Erythroblast (primary cell): ENCODE measurements at places on chromosomes 11 and 22.

- no peak for DNase-seq
These were observed 11.9 kb downstream of the TTLL1 start for GRCh38 chr22:43077121-43077877.

GRCh38 chr11:35088676-35089075 is 50.3 kb upstream of the CD44 start:
- no peak for DNase-seq

GRCh38 chr11:83363312-83363711 is 77.1 kb upstream of the CCDC90B start:
- DNase-seq = no peak

DNA sequence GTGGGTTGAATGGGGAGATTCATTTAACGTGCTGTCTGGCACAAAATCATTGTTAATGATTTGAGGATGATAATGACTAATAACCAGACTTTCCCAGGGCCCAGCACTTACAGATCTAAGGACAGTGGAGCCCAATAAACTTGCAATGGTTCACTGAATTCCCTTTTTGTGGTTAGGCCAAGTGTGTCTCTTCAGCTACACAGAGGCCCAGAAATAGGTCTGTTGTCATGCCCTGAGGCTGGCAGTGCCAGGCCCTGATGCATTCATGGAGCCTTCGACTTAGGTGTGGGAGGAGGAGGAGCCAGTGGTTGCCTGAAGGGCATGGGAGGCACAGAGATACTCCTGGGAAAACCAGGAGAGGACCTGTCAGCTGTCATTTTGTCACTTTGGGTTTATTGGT is 56.1 kb downstream of the KIAA1671 start:
- no peak for DNase-seq

- DNase-seq = no peak
These were observed 43.6 kb downstream of the SYN3 start for GRCh38 chr22:33014621-33015020.

DNA sequence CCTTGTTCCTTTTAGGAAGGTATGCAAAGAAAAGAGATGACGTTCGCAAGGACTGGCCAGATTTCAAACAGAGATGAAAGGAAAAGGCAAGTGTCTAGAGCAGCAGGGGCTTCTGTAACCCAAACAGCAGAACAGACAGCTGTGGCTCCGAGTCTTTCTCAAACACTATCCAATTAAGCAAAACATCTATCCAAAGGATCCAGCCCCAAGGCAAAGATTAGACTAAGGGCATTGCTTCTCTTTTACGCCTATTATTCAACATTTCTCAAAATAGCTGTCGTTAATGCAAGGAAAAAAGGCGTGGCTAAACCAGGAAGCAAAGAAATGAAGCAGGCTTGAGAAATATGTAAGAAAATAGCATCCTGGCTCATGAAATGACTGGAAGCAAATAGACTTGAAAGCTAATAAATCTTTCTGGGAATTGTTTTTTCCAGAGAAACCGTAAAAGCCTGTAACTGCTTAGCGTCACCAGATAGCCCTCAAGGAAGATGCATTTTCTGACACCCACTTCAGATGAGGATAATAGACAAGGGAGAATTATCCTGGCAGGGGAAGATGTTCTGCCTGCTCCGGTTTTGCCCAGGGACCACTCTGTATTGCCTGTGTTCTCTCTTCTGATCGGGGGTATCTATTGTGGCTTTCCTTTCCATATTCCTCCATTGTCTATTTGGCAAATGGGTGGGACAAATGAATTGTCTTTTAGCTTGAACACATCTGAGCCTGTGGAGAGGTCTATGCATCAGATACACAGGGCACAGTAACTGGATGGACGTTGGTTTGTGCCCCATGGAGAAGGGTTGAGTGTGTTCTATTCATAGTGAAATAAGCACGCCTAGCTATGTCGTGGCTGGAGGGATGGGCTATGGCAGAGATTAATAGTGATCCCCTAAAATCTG is 20.2 kb downstream of the C11orf96 start:
- no peak for DNase-seq

DNA sequence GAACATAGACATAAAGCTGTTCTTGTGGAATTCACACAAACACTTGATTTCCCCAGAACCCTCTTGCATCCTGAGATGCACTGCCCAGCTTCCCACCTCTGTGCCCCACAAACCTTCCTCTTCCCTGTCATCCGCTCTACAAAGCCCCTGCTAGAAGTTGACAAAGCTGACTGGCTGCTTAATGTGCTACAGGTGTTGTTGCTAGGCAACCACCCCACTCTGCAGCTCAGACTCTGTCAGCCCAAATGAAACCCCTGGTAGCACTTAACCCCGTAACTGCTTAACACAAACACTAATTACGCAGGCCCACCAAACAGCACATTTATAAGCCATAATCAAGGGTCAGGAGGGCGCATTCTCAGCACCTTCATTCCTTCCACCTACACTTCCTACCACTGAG is 172.0 kb upstream of the CADM1 start:
- DNase-seq = no peak

GRCh38 chr22:38843201-38843656 is 599 bp downstream of the NPTXR start:
- peak; percentile 47 for DNase-seq

- DNase-seq = peak; percentile 76
These were observed 7.5 kb upstream of the ST3GAL4 start for GRCh38 chr11:126347751-126348668.

DNA sequence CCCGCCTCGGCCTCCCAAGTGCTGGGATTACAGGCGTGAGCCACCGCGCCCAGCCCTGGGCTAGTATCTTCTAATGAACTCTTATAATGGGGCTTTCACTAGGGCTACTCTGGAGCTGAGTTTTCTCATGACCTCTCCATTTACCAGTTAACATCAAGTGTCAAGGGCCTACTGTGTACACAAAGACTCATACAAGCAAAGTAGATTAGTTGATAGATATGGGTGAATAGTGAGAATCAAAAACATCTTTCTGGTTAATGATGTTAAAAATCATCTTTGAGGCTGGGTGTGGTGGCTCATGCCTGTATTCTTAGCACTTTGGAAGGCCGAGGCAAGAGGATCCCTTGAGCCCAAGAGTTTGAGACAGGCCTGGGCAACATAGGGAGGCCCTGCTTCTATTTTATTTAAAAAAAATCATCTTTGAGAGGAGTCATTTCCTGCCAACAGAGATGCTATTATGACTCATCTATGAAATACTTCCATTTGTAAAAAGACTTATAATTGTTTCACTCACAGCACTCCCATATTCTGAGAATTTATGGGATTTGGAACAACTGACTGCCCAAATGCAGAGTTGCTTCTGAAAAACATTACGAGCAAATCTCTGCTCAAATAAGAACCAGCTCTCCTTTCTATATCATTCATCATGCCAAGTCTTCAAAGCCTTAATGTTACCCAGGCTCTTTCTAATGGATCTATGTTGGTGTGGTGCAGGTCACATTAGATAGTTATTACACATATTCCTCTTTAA is 57.0 kb downstream of the GDPD4 start:
- DNase-seq = no peak

GRCh38 chr11:82056450-82056849 is 677.2 kb downstream of the FAM181B start:
- DNase-seq = no peak

DNA sequence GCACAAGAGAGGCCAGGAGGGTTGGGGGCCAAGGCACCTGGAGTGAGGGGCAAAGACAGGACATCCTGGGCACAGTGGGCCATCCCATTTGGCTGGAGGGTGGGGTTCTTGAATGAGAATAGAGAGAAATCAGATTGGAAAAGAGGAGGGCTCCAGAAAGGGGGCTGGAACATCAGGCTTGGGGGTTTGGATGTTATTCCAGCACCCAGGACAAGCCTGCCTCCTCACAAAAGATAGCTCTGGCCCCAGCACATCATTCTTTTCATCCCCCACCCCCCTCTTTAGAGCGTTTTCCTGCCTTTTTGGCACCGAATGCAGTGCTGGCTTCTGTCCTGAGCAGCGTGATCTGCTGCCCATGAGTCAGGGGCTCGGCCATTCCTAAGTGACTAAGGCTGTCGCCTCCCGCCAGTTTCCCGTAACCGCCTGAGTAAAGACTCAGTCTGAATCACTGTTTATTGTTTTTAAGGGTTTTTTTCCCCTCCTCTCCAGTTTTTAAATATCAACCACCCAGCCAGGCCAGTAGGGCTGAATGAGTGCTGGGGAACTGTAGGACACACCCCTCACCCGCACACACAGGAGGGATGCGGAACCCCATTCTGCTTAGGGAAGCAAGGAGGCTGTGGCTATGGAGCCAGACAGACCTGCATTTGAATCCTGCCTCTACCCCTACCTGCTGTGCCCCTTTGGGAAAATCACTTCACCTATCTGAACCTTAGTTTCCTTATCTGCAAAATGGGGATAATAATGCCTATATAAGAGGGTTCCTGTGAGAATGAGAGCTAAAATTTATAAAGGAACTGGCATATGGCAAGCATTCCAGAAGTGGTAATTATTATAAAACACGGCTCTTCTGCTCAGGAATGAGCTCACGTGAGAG is 32.4 kb upstream of the NAV2 start:
- no peak for DNase-seq

DNA sequence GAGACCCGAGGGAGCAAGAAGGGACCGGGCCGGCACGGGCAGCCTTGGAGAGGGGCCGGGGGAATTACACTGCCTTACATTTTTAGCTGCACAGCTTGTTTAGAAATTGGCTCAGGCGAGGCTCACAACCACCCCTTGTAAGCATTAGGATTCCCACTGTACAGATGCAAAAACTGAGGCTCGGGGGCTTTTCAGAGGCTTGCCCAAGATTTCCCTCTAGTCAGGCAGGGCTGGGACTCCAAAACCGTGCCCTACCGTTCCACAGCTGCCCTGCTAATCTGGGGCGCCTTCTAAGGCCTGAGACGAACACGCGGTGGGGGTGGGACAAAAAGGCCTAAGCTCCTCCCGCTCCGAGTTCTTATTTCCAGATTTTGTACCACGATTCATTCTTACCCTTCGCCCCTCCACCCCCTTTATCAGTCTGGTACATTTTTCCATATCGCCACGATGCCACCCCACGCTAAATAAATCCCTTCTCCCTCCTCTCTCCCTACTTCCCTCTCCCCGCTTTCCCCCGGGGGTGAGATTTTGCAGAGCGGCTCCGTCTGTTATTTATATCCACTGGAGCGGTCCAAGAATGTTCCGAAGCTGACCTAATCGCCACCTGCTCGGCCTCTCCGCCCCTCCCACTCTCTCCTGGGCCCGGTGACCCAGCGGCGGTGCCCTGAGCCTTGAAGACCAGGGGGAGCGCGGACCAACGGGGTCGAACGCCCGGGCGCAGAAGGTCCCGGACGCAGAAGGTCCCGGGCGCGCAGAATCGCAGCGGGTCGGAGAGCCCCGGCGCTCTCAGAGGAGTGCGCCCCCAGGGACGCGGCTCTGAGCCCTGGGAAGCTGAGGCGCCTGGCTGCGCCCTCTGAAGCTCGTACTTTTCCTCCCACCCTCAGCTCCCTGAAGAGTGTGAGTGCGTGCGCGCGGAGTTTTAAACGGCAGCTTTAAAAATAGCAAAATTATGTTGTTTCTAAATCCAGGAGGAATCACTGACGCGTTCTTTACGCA is 764 bp upstream of the PACSIN3 start:
- DNase-seq = peak; percentile 28

DNA sequence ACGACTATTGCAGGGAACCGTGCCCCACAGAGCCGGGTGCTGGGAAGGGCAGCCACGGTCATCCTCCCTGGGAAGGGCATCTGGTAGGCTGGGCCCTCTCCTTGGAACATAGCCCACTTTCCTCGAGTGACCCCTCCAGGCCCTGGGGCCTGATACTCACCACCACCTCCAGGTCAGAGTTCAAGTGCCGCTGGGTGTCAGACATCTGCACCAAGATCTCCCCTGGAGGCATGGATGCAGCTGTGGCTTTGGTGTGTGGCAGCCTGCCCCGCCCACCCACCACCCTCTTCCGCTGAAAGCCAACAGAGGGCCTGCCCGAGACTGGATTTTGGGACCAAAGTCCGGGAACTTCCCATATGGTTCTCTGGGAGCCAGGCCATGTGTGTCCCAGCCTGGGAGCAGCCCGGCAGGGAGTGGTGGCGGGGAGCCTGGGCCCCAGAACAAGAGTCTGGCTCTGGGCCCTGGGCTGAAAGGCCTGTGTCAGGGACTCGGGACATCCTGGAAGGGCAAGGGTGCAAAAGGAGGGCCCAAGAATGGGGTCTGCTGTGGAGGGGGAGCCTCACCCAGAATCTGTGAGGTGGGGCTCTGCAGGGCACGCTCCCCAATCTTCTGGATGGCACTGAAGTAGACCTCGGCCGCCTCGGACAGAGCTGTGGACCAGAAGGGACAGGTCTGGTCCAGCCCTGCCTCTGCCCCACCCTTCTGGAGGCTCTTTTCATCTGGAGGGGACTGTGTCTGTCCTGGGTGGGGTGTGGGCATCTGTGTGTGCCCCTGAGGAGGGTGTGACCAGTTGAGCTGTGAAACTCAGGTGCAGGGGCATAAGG is 2.6 kb downstream of the BAIAP2L2 start:
- DNase-seq = no peak

DNA sequence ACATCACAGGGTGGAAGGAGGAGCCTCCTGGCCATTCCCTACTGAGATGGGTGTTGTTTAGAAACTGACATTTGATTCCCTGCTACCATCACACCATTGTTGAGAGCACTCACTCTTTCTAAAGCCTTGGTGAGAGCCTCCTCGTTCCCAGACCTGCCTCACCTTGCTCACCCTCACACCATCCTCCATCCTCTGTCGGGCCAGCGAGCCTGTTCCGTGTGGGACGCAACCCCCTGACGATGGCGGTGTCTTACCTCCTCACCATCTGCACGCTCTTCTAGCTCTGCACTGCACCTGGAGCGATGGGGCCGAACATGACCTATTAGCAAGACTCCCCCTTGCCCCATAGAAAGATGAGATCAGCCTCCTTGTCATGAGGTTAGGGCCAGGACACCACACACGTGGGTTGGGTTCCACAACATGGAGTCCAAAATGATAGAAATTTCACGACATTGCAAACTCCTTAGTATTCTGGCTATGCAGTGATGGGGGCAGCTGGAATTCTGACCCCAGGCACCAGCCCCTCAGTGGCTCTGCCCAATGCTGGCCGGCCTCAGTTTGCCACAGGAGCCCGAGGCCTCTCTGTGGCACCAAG is 1017.9 kb downstream of the TBC1D22A start:
- no peak for DNase-seq

DNA sequence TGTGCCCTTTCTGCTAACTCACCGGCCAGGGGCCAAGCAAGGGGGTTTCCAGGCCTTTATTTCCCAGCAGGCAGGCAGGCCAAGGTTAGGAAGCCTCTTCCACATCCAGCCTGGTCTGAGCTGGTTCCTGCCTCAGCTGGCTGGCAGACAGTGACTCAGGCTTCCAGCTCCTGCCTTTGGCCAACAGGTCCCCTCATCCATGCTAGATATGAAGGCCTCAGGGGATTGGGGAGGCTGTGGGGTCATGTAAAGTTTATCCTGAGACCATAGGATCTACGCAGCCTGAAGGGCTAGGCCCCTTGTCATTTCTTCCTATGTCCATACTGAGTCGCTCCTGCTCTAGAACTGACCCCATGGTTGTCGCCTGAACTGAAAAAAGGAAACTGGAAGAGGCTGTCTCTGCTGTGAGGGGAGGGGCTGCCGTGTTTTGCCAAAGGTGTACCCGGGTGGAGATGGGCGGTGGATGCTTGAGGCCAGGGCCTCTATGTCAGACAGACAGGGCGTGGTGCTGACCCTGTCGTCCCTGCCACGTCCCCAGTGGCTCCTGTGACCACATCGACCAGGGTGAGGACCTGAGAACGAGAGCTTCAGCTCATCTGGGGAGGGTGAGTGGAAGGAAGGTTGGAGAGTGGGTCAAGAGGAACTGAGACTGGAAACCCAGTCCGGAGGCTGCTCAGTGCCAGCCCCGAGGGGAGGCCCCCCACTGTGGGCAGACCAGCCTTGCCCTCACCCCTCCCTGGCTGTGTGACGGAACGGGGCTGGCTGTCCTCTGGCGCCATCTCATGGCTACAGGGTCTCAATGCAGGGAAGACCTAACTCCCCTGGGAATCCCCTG is 17.0 kb downstream of the P2RY6 start:
- peak; percentile 46 for DNase-seq

GRCh38 chr22:44335903-44336803 is 23.4 kb upstream of the SHISAL1 start:
- DNase-seq = peak; percentile 5
